ENCODE measurements at places on chromosomes 7 and 10.

- DNase-seq, result no peak
These were observed 39.9 kb downstream of the OGDH start for GRCh38 chr7:44646176-44646920.

GRCh38 chr7:33500703-33501701 lies 371.6 kb downstream of the BBS9 start:
- no peak for DNase-seq

DNA sequence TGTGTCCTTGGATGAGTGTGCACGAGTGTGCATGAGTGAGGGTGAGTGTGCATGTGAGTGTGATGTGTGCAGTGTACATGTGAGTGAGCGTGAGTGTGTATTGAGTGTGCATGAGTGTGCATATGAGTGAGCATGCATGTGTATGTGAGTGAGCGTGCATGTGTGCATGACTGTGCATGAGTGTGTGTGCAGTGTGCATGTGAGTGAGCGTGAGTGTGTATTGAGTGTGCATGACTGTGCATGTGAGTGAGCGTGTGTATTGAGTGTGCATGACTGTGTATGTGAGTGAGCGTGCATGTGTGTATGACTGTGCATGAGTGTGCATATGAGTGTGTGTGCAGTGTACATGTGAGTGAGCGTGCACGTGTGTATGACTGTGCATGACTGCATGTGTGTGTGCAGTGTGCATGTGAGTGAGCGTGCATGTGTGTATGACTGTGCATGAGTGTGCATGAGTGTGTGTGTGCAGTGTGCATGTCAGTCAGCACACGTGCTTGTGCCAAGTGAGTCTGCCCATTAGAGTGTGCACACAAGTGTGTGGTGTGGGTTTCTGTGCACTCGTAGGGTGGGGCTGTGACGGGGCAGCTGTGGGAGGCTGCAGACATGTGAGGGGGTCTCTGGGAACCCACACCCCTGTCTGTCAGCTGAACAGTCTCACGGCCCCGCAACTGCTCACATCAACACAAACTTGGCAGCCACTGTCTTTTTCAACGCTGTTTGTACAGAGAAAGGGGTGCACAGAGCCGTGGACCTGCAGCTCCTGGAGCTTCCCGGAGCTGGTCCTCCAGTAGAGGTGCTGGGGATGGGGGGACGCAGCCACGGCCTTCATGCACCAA lies 14.8 kb downstream of the FOXL3 start:
- no peak for DNase-seq

- DNase-seq, result no peak
These were observed 490.5 kb downstream of the PTPRN2 start for GRCh38 chr7:158097106-158097452.

DNA sequence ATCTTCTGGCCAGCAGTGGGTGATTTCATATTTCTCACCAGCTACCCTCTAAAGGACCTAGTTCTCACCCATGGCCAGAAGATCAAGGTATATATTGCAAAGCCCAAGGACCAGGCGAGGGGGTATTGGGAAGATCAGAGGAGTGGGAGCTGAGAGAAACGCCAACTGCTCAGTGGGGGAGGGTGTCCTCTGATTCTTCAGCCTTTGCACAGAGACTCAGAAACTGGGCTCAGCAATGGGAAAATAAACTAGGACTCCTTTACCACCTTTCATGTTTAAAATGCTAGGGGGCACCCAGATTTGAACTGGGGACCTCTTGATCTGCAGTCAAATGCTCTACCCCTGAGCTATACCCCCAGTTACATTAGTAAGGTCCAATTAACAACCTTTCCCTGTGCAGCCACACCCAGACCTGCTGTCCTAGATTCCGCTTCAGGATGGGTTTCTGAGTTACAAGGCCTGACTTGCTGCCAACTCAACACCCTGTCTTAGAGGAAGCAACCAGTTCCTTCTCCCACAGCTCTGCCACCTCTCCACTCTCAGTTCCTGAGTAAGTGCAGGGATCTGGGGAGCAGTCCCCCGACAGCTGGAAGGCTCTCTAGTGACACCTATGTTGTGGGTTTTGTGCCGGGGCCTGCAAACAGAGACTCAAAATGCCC lies 93.5 kb downstream of the ZNF783 start:
- DNase-seq, result no peak

DNA sequence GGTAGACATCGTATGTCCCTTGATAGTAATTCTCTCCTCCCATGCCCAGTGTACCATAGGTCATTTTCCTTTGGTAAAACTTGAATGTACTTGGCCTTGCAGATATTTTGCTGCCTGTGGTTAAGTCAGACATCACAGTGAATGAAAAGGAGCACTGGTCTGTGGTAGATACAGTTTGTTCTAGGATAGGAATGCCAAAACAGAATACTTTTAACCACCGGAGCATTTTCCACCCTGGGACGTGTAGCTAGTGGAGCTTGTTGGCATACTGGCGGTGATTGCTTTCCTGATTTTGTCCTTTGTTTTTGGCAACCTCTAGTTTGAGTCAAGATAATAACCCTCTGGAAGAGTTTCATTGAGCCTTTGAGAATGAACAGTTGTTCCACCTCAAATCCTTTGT lies 92.0 kb upstream of the BMPER start:
- DNase-seq, result no peak

- DNase-seq, result no peak
These were observed 1.8 kb downstream of the CALU start for GRCh38 chr7:128740996-128741395.

DNA sequence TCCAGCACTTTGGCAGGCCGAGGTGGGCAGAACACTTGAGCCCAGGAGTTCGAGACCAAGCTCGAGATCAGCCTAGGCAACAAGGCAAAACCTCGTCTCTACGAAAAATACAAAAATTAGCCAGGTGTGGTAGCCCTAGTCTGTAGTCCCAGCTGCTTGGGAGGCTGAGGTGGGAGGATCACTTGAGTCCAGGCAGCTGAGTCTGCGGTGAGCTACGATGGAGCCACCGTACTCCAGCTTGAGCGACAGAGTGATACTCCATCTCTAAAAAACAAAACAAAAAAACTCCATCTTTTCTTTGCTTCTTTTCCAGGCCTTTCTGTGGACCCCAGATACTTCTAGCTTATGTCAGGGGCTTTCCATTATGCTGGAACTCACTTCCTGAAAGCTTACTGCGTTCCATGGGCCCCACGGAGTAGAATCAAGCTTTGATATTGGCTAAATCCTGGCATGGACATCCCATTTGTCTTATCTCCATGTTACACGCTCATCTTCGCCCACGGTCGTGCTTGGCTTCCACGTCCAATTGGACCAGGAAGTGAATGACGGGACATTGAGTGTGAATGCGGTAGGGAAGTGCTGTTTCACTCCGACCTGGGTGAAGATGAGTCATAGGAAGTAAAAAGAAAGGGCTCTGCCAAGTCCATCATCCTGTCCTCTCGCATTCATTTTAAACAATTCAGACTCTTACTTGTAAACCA lies 45.7 kb downstream of the FAM171A1 start:
- DNase-seq, result no peak

DNA sequence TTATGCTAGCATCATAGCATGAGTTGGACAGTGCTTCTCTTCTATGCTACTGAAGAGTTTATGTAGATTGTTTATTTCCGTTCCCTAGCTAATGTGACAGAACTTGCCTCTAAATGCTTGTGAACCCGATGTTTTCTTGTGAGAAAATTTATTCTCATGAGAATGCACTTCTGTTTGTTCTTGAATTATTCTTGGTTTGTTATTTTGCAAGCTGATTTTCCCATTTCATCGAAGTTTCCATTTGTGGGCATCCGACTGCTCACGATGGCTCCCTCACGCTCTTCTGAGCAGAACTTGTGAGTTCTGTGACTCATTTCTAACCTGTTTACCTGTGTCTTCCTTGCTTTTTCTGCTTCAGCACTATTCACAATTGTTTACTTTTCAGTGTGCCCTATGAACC lies 59.9 kb downstream of the WDFY4 start:
- no peak for DNase-seq

DNA sequence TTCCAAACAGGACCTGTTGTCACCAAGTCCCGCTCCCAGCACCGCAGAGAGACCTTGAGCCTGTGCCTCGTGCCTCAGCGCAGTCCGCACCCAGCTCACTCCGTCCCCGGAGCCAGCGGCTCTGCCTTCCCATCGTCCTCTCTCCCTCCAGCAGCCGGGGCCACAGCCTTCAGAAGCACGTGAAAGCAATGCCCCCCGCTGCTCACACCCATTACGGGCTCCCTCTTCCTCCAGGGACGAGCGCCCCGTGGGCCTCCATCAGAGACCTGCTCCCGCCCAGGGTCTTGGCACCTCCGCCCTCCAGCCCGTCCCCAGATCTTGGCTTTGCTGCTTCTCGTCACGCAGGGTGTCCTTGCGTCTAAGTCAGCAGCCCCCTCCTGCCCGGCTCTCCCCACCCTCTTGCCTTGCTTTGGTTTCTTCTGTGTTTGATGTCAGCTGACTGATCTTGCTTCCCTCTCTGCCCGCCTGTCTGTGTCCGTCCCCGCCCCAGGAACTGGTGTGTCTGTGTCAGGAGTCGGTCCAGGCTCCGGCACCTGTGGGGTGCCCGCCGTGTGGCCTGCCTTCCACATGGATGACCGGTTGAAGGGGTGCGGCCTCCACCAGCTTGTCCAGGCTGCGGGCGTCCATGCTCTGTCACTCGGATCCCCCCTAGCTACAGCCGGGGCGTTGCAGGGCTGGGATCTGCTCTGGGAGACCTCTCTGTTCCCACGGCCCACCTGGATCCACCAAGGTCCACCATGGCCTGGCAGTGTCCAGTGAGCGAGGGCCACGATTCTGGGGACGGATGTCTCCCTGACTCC lies 61.9 kb downstream of the FOXL3 start:
- peak; percentile 20 for DNase-seq

GRCh38 chr10:71748671-71749191 lies 24.6 kb downstream of the VSIR start:
- DNase-seq, result peak; percentile 55

DNA sequence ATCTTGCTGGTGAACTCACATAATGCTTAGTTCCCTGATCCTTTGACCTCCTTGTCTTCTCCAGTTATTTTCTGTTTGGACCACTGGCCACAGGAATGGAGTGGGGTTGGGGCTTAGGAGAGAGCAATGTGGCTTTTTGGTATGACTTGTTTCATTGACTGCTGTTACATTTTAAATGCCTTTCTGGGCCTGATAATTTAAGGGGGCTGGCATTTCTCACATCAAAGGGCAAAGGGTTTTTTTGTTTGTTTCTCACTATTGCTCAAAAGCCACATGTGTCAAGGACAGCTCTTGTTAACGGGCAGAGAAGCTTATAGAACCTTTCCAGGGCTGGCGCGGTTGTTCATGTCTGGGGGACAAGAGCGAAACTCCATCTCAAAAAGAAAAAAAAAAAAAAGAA lies 161.2 kb upstream of the TNRC18 start:
- no peak for DNase-seq

DNA sequence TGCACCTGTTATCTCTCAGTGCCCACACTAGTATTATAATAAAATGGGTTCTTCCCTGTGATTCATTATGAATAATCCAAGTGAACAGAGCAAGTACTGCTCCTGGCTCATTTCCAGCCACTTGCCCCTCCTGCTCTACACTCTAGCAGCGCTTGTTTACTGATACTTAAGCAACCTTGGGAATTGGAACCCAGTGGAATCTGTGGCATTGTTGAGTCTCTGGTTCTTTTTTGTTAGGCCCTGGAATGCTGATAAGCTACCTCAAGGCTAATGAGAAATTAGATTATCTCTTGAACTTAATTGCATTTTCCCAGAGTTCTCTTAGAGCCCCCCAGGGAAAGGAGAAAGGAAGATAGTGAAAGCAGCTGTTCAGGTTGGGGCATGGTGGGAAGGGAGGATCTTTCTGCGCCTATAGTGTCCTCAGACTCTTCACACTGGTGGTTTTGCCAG lies 34.0 kb downstream of the PRKAR2B start:
- no peak for DNase-seq

GRCh38 chr7:16235147-16236114 lies 185.9 kb downstream of the CRPPA start:
- DNase-seq, result no peak

GRCh38 chr7:125504848-125505247 lies 575.2 kb upstream of the POT1 start:
- DNase-seq, result no peak

DNA sequence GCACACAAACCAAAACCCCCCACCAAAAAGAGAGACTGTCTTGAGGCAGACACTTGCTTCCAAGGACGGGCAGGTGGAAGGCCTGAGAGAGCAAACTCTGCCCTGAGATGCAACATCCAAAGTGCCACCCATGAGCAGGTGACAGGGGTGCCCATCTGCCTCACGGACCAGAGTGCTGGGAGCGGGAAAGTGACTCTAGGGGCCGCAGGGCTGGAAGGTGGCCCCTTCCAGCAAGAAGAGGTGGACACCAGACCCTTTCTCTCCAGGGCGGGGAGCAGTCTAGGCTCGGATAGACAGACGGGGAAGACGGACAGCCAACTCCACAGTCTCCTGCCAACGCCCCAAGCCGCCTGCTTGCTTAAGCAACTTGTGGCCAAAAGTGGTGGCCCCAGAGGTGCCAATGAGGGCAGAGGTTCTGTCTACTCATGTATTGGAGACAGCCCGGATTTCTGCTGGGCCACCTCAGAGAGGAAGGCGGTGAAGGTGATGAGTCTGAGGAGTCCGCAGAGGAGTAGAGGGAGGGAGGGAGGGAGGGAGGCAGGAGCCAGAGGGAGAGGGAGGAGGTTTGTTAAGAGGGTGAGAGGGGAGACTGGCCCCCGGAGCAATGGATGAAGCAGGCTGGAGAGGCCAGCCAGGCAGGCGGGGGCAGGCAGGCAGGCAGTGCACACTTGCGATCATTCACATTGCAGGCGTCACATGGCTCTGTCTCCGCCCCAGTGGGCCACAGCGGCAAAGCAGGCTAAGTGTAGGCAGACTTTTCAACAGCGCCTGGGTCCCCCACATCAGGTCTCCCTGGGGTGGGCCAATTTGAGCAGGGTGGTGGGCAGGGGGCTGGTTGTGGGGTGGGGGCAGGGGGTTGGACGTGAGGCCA lies 65.6 kb downstream of the SLC29A4 start:
- no peak for DNase-seq

DNA sequence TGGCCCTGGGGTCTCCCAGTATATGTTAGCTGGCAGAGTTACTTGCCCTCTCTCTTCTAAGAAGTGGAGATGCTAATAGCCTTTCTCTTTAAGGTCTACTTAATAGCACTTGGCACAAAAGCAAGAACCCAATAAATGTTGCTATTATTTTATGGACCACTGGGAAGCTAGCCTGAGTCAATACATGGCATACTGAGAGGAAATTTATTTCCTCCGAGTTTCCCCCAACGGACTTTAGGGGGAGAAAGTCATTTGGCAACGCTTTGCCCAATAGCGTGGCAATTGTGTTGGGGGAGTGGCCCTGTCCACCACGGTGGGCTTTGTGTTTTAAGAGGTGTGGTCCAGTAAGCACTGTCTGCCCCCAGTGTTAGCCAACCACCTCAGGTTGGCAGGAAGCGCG lies 87.4 kb upstream of the SMNDC1 start:
- DNase-seq, result no peak

Measured in activated T-cell treated with anti-CD3 and anti-CD28 coated beads for 24 hours (primary cell).